ENCODE measurements at places on chromosomes 12 and 14. TPM values are rescaled to one million over a fixed set of nuclear protein-coding genes. Genes with fewer than 3 reads are reported as not detected.

DNA sequence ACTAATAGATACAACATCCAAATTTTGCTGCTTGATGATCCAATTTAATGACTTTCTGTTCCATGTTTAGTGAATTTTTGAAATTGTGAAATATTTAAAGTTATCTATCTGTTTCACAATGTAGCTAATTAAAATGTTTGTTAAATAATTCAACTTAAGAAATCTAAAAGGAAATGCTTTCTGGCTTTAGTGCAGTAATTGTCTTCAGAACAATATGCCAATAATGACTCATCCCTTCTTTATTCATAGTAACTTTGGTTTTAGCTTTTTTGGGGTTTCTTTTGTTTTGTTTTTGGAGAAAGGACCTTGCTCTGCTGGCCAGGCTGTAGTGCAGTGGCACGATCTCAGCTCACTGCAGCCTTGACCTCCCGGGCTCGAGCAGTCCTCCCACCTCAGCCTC, 479.2 kb upstream of the RGS6 start:
- no peak for DNase-seq

DNA sequence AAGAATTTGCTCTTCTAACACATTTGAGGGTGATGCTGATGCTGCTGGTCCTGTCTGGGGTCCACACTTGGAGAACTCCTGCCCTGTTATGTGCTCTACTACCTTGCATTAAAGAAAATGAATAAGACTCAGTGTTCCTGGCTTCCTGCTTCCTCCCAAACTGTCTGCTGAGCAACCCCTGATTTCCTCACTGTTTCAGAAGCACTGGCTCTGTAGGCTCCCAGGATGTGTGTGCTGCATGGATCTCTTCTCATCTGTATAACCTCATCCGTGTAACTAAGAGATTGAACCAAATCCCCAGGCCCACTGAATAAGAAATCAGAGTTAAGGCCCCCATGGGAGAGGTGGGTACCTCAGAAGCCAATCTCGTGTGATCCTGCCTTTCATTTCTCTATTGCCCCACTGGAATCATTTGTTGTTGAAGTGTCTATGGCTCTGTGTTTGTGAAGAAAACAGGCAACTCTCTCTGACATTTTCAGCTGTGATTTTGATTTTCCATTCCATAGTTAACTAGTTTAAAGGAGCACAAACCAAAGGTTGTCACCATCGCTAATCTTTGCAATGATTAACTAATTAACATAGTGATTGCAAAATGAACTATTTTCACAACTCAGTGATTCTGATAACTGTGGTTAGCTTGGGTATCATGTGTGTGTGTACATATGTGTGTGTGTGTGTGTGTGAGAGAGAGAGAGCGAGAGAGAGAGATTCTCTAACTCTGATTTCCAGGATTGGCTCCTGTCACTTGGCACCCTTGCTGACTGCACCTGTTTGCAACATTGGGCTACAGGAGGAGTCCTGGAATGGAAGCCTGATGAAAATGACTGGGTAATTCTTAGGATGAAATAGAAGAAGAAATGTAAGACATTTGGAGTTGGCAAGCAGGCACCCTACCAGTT, 196.2 kb downstream of the SLC38A4 start:
- no peak for DNase-seq

GRCh38 chr12:13576935-13577500, 380.5 kb downstream of the EMP1 start:
- DNase-seq = no peak

DNA sequence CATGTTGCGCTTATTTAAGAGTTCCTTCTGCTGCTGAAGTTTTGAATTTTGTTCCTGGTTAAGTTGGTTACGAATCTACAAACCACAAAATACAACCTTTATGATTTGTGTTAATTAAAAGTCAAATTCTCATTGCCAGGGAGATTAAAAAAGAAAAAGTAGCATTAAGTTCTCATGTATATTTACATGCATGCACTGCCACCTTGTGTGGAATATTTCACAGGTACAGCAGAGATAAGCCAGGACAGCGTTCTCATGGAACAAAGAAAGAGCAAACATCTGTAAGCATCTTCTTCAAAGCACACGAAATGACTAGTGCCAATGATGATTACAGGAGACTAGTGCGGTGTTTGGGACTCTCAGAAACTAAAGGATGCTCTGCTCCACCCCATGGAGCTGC, 34.2 kb downstream of the ZFYVE21 start:
- DNase-seq = no peak

- no peak for DNase-seq
Measured at GRCh38 chr14:36529062-36529461, 9.0 kb upstream of the NKX2-1 start.

DNA sequence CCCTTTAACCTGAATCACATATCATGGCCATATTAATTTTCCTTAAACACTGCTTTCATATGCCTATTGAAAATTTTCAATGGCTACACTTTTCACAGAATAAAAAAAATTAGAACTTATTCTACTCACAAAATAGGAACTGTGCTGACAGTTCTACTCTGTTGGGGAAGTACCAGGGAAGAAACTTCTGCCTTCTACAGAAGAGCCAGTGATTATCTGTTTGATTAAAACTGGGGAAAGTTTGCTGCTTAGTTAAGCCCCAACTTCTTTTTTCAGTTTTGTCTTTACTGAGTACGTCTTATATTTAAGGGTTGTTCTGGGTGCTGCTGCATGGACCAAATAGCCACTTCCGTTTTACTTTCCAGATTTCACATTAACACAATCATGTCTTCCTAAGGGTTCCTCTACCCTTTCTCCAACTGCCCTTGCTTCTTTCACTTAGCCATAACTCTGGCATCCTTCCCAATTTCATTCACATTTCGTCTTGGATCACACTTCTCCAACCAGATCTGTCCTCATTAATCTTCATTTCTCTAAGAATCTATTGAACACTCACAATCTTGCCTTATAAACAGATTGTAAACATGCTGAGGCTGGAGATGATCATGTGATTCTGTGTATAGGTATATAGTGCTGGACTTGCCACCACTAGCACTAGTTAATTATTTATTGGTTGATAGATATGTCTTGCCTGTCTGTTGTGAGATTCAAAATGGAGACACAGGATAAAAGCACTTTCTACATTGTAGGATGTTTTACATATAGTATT, 1.9 kb upstream of the SEL1L start:
- no peak for DNase-seq

DNA sequence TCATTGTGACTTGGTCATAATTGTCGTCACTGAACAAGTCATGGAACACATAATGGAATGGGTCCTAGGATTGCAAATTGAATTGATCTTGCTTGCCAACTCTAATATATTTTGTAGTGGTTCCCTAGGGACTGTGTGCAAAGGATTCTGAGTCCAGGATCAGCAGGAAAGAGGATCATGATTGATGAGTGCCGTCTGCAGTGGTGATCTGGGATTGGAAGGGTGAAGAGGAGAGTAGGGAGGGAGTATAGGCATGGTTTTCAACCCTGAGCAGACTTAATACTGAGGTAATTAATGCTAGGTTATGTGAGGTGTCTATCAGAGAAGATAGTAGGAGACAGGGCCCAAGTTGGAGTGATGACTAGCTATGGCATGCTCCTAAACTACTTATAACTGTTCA, 168.9 kb downstream of the ESR2 start:
- DNase-seq = no peak

The PUS1 gene
- 9.0 TPM for total RNA-seq

DNA sequence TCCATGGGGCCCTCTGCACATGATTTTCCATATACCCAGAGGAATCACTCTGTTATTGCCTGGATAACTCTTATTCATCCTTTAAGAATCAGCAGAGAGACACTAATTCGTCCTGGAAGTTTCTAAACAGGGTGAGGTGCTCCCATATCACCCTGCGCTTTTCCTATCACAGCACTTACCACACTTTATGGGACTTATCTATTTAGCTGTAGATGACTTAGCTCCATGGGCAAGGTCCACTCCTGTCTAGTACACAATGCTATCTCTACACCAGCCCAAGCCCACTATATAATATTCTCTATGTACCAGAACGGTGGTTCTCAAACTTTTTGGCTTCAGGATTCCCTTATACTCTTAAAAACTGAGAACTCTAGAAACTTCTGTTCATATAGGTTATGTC, 111.7 kb downstream of the EFCAB11 start:
- DNase-seq = no peak

DNA sequence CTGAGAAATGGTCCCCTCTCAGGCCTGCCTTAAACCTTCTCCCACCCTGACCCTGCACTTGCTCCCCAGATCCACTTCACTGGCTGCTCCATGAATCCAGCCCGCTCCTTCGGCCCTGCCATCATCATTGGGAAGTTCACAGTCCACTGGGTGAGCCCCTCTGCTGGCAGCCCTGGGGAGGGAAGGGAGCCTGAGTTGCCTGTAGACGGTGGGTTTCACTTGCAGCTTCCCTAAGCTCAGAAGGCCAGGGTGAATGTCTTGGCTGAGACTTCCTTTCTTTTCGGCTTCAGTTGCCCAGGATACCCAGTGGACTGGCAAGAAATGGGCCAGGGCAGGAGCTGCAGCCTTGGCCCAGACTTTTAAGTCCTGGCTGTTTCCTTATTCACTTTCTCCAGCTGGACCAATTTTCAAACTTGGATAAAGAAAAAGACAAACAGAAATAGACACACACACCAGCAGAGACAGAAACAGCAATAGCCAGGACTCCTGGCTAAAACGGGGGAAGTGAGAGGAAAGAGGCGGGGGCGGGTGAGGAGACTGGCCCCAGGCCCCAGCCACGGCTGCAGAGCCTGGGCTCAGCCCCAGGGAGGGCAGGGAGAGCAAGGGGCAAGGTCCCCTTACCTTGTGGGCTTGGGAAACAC, 2.0 kb downstream of the AQP6 start:
- DNase-seq = no peak

The XRCC3 gene
- total RNA-seq = 20.3 TPM

DNA sequence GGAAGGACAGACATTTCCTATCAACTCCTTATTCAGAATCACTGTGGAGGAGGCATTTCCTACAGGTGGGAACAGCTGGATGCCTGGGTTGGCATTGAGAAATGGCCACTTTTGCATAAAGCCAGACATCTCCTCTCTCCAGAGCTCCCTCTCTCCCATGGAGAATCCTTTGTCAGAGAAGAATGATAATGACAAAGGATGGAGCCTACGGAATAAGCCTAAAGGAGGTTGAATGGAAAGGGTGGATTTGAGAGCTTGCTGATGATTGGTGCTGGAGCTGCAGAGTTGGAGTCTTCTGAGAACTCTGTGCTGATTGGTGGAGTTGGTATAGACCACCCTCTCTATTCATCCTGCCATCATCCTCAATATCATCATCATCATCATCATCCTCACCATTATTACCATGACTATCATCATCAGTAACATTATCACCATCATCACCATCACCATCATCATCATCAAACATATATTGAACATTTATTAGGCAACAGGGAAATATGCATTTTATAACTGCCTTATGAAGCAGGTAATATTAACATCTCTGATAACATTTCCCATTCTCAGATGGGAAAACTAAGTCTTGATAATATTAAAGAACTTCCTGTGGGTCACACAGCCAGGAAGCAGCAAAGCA, 89.2 kb upstream of the HSPB8 start:
- DNase-seq = no peak

DNA sequence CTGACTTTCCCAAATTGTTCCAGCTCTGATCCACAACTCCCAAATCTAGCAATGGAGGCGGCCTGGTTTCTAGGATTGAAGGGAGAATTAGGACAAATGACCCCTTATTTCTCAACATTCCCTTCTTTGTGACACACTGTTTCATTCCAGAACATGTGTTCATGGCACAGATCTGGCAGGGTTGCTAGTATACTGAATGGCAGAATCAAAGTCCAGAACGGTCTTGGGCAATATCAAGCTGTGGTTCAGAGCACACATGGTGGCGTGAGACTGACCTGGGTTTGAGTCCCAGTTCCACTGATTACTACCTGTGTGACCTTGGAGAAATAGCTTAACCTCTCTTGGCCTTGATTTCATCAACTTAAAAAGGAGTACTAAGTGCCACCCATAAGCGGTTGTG, 152.5 kb downstream of the SAMD4A start:
- DNase-seq = no peak

DNA sequence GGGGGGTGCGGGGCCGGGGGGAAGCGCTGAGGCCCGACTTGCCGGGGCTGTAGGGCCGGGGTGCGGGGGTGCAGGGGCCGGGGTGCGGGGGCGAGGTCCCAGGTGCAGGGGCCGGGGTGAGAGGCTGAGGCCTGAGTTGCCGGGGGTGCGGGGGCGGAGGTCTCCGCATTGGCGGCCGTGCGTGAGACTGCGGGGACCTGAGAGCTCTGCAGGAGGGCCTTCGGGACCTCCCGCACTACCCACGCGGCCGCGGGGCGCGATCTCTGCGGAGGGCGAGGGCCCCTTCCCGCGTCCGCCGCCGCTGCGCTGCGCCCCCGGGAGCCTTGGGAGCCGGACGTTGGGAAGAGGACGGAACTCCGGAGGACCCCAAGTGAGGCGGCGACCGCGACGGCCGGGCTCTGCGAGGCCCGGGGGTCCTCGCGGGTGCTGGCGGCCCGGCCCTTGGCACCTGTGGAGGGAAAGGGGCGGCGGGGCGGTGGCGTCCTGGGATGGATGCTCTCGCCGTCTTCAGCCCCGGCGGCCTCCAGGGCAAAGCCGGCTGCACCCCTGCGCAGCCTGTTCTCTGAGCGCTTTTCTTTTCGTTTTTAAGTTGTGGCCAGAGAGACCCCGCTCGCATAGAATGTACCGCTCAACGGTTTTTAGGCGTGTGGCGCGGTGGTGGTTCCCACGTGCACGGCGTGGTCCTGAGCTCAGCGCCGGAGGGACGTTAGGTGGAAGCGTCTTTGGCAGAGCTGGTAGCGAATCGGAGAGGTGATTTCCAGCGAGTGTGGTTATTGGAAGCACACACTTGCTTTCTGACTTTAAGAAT, 1.3 kb downstream of the PIWIL1 start:
- no peak for DNase-seq

The TAS2R50 gene
- not detected for total RNA-seq

GRCh38 chr12:26252946-26253345, 57.6 kb downstream of the SSPN start:
- DNase-seq = no peak

GRCh38 chr14:74457565-74457895, 31.5 kb upstream of the SYNDIG1L start:
- DNase-seq = no peak

DNA sequence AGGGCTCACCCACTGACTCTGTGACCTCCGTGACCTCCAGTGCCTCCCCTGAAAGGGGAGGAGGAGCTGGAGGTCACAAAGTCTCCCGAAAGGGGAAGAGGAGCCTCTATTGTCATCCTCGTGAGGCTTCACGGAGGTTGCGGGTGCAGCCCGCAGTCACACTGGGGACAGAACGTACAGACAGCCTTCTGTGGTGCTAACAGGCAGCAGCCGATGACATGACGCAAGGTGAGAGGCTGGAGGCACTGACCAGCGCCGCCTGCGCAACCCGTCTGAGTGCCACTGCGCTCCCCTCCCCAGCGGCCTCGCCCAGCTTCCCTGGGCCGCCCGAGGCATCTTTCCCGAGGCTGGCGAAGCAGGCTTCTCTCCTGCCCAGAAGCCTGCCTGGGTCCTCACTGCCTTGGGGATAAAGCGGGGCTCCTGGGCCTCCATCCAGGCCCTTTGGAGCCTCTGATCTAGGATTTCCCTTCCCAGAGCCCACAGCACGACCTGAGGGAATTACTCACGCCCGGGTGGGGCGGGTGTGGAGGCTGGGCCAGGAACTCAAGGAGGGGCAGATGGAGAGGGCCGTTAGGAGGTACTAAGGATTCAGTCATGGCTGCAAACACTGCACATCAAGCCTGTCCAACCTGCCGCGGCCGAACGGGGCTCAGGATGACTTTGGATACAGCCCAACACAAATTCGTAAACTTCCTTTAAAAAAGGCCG, 12.3 kb upstream of the LBHD2 start:
- DNase-seq = no peak

The KRT72 gene
- total RNA-seq = not detected

The BATF gene
- not detected for total RNA-seq

- DNase-seq = no peak
Measured at GRCh38 chr12:116125956-116126566, 151.4 kb downstream of the MED13L start.

The DPF3 gene
- total RNA-seq = 0.06 TPM

Measured in H4 (cell line).